ENCODE measurements at places on chromosomes 13 and 19. TPM values are rescaled to one million over a fixed set of nuclear protein-coding genes. Genes with fewer than 3 reads are reported as not detected.

Gene ELSPBP1
- not detected for total RNA-seq

Gene ATP4B
- not detected for total RNA-seq

Gene ZNF30
- total RNA-seq = 4.7 TPM

Gene CEACAM8
- not detected for total RNA-seq

Gene ZNF66
- total RNA-seq = 53.5 TPM

Gene ZNF486
- total RNA-seq = 21.3 TPM

Gene SHISA7
- 1.0 TPM for total RNA-seq

Gene MAP4K1
- total RNA-seq = 14.4 TPM

Gene GPR4
- total RNA-seq = 0.19 TPM

Gene FBXO27
- total RNA-seq = 25.5 TPM

Gene SPRED3
- total RNA-seq = 7.1 TPM

Gene ZNF560
- total RNA-seq = not detected

Gene GIPC1
- total RNA-seq = 68.3 TPM

Gene ONECUT3
- not detected for total RNA-seq

Gene CAPS
- total RNA-seq = 1.8 TPM

Gene URAD
- total RNA-seq = not detected

Gene TMEM272
- not detected for total RNA-seq

Gene ATXN8OS
- not detected for total RNA-seq

GRCh38 chr19:13833330-13834243 is 38.3 kb downstream of the ZSWIM4 start:
- 0 out of 2 replicates have a peak overlapping the region, but pooled peaks have one; percentile 3 for H3K27ac ChIP-seq
- no peaks in the 10 kb centered on the region for H3K36me3 ChIP-seq
- H3K4me3 ChIP-seq = peak overlapping the region; percentile 39
- peaks cover 5% of the 10 kb centered on the region for H3K4me1 ChIP-seq

DNA sequence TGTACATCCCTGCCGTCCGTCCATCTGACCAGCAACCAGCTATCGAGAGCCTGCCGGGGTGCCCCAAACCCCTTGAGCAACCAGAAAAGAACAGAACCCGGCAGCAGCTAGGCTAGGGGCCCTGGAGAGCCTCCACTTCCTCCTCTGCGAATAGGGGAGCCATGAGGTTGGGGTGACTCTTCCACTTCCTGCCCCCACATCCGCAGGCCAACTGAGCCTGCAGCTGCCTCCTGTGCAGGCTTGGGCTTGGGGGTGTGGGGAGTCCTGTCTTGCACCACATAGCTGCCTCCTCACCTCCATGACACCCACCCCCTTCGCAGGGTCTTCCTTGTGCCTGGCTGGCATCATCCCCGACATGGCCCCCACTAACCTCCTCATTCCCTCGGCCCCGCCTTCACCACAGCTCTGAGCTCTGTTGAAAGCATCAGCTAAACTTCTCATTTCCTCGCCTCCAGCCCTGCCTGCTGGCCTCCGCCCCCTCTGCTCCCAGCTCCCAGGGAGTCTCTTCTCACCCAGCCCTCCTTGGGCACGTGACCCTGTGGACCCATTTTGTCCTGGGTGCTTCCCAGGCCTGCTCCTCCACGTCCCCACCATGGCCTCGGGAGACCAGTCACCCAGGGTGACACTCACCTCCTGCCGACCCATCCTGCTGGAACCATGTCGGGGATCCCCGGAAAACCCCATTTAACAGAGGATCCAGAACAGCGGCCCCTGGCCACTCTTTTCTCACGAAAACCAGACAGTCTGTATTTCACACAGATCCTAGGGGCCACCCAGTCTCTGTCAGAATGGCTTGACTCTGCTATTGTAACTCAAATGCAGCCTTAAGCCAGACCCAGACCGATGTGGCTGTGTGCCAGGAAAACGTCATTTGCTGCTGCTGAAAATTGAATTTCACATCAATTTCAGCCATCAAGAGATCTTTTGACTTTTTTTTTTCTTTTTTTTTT is 50.4 kb downstream of the MYO9B start:
- H3K4me3 ChIP-seq = no peak overlapping the region
- DNase-seq = no peak
- no peaks in the 10 kb centered on the region for H3K36me3 ChIP-seq
- H3K4me1 ChIP-seq = peaks cover 8% of the 10 kb centered on the region

- H3K27me3 ChIP-seq = no peaks in the 10 kb centered on the region
- no peak overlapping the region for H3K27ac ChIP-seq
- H3K4me3 ChIP-seq = no peak overlapping the region
- H3K36me3 ChIP-seq = peaks cover 6% of the 10 kb centered on the region
- H3K4me1 ChIP-seq = peaks cover 5% of the 10 kb centered on the region
Observed at GRCh38 chr19:55275851-55276719, 3.8 kb downstream of the HSPBP1 start.

GRCh38 chr13:27308941-27309340 is 38.3 kb downstream of the RASL11A start:
- H3K4me1 ChIP-seq = no peaks in the 10 kb centered on the region
- H3K27ac ChIP-seq = no peak overlapping the region
- H3K36me3 ChIP-seq = no peaks in the 10 kb centered on the region

DNA sequence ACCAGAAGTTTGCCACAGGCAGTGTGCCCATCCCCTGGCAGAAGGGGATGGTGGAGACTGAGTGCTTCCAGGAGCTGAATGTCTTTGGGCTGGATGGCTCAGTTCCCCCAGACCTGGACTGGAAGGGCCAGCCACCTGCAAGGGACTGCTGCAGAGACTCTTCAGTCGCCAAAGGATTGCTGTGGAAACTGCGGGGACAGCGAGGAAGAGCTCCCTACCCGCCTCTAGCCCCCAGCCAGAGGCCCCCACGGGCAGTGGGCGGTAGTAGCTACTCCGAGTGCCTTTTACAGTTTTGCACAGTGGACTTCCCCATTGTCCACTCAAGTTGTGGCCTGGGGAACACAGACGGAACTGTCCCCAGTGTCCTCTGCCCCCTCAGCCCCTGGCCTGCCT is 138.5 kb downstream of the ZDHHC20 start:
- no peak for DNase-seq
- H3K27ac ChIP-seq = no peak overlapping the region
- no peaks in the 10 kb centered on the region for H3K27me3 ChIP-seq
- H3K4me3 ChIP-seq = no peak overlapping the region
- peaks cover 2% of the 10 kb centered on the region for H3K4me1 ChIP-seq

GRCh38 chr13:113273851-113274590 is 23.0 kb upstream of the LAMP1 start:
- H3K27me3 ChIP-seq = no peaks in the 10 kb centered on the region
- no peak for DNase-seq
- H3K27ac ChIP-seq = no peak overlapping the region

- H3K36me3 ChIP-seq = no peaks in the 10 kb centered on the region
- H3K27me3 ChIP-seq = no peaks in the 10 kb centered on the region
- no peaks in the 10 kb centered on the region for H3K4me1 ChIP-seq
- no peak for DNase-seq
- H3K4me3 ChIP-seq = no peak overlapping the region
Observed at GRCh38 chr19:15701757-15702533, 25.9 kb upstream of the OR10H2 start.

GRCh38 chr13:80157261-80157932 is 183.5 kb downstream of the SPRY2 start:
- H3K27ac ChIP-seq = no peak overlapping the region
- no peaks in the 10 kb centered on the region for H3K27me3 ChIP-seq
- H3K4me3 ChIP-seq = no peak overlapping the region
- DNase-seq = no peak
- H3K4me1 ChIP-seq = no peaks in the 10 kb centered on the region
- no peaks in the 10 kb centered on the region for H3K36me3 ChIP-seq

- H3K27ac ChIP-seq = no peak overlapping the region
- no peak for DNase-seq
- no peak overlapping the region for H3K4me3 ChIP-seq
- H3K4me1 ChIP-seq = peaks cover 3% of the 10 kb centered on the region
- no peaks in the 10 kb centered on the region for H3K27me3 ChIP-seq
- peaks cover 8% of the 10 kb centered on the region for H3K36me3 ChIP-seq
Observed at GRCh38 chr13:27120011-27120410, 51.6 kb downstream of the USP12 start.

GRCh38 chr13:53126841-53127245 is 98.2 kb downstream of the OLFM4 start:
- H3K27ac ChIP-seq = no peak overlapping the region
- no peaks in the 10 kb centered on the region for H3K27me3 ChIP-seq
- DNase-seq = no peak
- no peaks in the 10 kb centered on the region for H3K36me3 ChIP-seq
- no peaks in the 10 kb centered on the region for H3K4me1 ChIP-seq

DNA sequence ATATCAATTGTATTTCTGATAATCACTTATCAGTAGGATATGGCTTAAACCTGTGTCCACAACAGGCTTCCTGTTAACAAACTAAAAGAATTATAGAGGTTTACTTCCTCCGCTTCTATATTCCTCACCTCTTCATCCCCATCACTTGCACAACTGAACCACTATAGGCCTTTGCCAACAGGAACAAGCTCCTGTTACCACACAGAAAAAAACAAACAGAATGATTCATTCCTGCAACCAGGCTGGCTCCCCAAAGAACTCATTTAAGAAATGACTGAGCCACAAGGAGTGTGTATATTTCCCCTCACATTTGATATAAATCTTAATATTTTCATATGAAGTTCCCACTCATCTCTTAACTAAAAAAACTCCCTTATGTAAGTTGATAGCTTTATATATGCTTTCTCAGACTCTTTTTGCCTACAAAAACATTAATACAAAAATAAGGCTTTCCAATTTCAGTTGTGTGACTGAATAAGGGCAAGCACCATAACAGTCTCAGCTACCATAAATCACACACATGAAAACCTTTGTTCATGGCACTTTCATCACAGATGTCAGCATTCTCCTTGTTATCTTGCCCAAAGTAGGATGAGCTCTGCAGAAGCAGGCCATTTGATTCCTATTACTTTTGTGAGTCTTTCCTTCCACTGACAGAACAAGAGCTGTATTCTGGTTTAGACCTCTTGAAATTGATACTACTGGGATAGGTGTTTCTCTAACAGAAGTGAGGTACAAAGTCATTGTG is 366.8 kb downstream of the SLITRK1 start:
- DNase-seq = no peak
- no peaks in the 10 kb centered on the region for H3K36me3 ChIP-seq
- H3K27me3 ChIP-seq = no peaks in the 10 kb centered on the region
- no peak overlapping the region for H3K27ac ChIP-seq

DNA sequence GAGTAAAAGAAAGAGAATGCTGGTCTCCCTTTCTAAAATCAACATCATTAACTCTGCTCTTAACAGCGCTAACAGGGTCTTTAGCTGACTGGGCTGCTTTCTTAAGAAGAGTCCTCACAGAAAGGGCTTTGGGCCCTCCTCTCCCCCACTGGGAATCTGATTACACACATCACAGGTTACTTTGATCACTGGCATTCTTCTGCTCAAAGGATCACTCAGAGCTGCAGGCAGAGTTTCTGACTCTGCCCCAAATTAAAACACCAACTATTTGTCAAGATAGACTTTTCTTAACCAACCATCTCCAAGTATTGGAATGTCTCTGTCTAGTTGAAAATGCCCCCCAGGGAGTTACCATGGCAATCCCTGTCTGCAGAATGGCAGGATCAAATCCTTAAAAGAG is 31.1 kb upstream of the SIAH3 start:
- no peak overlapping the region for H3K4me3 ChIP-seq
- DNase-seq = peak; percentile 41
- H3K27ac ChIP-seq = no peak overlapping the region
- H3K27me3 ChIP-seq = peaks cover 10% of the 10 kb centered on the region
- no peaks in the 10 kb centered on the region for H3K36me3 ChIP-seq
- H3K4me1 ChIP-seq = peaks cover 6% of the 10 kb centered on the region

- H3K4me1 ChIP-seq = peaks cover 17% of the 10 kb centered on the region
- DNase-seq = no peak
- H3K36me3 ChIP-seq = no peaks in the 10 kb centered on the region
- H3K27ac ChIP-seq = no peak overlapping the region
- H3K4me3 ChIP-seq = no peak overlapping the region
Observed at GRCh38 chr19:33628921-33629825, 7.4 kb downstream of the CHST8 start.

- H3K36me3 ChIP-seq = peaks cover 4% of the 10 kb centered on the region
- H3K4me1 ChIP-seq = peaks cover 18% of the 10 kb centered on the region
- no peak overlapping the region for H3K4me3 ChIP-seq
- no peaks in the 10 kb centered on the region for H3K27me3 ChIP-seq
- no peak overlapping the region for H3K27ac ChIP-seq
Observed at GRCh38 chr19:38656171-38656981, 8.9 kb downstream of the ACTN4 start.

GRCh38 chr19:43362179-43362578 is 8.7 kb downstream of the CD177 start:
- H3K4me3 ChIP-seq = no peak overlapping the region
- no peaks in the 10 kb centered on the region for H3K27me3 ChIP-seq
- H3K4me1 ChIP-seq = no peaks in the 10 kb centered on the region
- DNase-seq = no peak
- no peak overlapping the region for H3K27ac ChIP-seq

DNA sequence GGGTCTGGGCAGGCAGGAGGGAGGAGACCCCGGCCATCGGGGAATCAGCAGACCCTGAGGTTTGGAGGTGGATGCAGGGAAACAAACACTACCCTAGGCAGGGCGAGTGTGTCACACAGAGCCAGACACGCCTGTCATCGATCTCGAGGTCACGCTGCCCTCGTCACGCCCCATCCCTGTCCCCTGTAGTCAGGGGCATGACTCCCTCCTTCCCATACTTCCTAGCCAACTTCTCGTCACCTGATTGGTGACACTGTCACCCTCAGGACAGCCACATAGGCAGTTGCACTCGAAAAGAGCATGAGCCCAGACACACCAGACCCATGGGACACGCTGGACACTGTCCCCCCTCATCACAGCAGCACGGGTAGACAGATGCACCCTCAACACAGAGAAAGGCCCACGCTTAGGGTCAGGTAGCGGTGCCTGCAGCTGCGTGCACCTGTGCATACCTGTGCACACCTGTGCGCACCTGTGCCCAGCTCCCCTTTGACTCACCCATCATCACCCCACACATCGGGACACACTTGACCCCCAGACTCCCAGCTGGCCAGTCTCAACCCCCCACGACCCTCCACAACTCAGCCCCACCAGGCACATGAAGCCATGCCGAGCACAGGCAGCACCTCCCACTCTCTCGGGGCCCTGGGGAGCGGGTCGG is 11.9 kb downstream of the CILP2 start:
- no peaks in the 10 kb centered on the region for H3K4me1 ChIP-seq
- DNase-seq = no peak
- H3K4me3 ChIP-seq = no peak overlapping the region
- H3K27me3 ChIP-seq = no peaks in the 10 kb centered on the region

GRCh38 chr13:73082471-73082870 is 23.7 kb downstream of the KLF5 start:
- no peak for DNase-seq
- no peaks in the 10 kb centered on the region for H3K4me1 ChIP-seq
- no peak overlapping the region for H3K27ac ChIP-seq
- H3K36me3 ChIP-seq = no peaks in the 10 kb centered on the region
- no peaks in the 10 kb centered on the region for H3K27me3 ChIP-seq
- H3K4me3 ChIP-seq = no peak overlapping the region
